ENCODE measurements at places on chromosomes 7 and 10.

GRCh38 chr7:130845581-130846085, 111.6 kb upstream of the KLF14 start:
- peak; percentile 62 for DNase-seq

GRCh38 chr7:5679813-5680473, 101.5 kb downstream of the RNF216 start:
- no peak for DNase-seq

- DNase-seq, result no peak
These were observed 97.3 kb downstream of the BTRC start for GRCh38 chr10:101451261-101451660.

DNA sequence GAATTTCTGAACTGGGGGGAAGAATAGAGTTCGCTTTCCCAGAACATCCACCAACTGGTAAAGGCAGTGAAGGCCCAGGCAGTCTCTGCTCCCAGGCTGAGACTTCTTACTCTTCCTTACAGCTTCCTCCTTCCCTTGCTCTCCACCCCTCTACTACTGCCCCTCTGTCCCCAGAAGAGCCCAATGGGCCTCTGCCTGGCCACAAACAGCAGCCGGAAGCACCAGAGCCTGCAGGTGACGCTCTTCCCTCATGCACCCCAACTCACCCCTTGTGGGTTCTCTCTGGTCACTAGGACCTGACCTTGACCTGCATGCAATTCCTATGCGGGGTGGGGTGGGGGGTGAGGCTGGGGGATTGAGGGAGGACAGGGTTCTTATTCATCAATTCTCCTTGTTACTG, 16.5 kb downstream of the FAM131B start:
- no peak for DNase-seq

- no peak for DNase-seq
These were observed 65.0 kb upstream of the ZNF746 start for GRCh38 chr7:149562602-149563001.

DNA sequence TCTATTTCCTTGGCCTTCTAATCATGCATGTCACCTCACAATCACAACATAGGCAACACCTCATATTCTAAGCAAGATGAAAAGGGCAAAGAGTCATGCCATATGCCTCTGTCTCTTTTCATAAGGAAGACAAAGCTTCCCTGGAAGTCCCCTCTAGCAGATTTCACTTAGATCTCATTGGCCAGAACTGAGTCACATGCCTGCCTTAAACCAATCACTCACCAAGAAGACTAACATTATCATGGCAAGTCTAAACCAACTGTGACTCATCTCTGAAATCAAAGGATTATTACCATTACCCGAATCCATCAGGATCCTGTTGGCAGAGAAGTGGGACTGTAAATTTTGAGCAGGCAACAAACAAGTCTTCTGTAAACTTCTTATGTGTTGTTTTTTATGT, 27.8 kb downstream of the CAV1 start:
- no peak for DNase-seq

DNA sequence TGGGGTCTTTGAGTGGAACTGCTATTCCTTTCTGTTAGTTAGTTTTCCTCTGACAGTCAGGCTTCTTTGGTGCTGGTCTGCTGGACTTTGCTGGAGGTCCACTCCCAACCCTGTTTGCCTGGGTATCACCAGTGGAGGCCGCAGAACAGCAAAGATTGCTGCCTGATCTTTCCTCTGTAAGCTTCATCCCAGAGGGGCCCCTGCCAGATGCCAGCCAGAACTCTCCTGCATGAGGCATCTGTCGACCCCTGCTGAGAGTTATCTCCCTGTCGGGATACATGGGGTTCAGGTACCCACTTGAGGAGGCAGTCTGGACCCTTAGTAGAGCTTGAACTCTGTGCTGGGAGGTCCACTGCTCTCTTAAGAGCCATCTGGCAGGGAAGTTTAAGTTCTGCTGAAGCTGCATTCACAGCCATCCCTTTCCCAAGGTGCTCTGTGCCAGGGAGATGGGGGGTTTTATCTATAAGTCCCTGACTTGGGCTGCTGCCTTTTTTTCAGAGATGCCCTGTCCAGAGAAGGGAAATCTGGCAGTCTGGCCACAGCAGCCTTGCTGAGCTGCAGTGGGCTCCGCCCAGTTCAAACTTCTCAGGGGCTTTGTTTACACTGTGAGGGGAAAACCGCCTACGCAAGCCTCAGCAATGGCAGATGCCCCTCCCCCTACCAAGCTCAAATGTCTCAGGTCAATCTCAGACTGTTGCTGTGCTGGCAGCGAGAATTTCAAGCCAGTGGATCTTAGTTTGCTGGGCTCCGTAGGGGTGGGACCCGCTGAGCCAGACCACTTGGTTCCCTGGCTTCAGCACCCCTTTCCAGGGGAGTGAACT, 89.7 kb upstream of the CDK6 start:
- no peak for DNase-seq

GRCh38 chr7:118110178-118110925, 73.6 kb upstream of the LSM8 start:
- no peak for DNase-seq

DNA sequence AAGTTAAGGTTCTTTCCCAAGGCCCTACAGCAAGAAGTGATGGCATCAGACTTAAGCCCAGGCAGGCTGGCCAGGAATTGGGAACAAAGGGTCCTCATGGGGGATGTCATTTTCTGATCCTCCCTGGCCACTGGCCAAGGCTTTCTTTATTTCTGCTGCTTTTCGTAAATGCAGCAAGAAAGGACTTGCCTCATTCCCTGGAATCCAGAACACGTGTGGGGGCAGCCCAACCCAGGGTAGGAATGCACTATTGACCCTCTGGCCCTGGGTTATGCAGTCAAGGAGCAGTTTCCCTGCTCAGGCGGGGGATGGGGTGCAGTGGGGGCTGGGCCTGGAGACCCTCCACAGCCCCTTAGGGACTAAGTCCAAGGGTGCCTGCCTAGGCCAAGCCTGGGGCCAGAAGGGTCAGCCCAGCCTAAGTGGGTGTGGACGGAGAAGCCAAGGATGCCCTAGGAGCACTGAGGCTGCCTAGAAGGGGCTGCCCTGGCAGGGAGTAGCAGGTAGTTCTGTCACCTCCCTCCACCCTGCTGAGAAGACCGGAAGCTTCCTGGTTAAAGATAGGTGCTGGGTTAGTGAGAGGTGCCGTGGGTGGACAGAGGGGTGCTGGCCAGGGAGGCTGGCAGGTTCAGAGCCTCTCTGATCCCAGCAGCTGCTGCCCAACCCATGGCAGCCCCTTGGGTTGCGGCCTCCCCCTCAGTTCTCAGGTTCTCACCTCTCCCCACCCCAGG, 179.2 kb downstream of the SH3PXD2A start:
- no peak for DNase-seq

GRCh38 chr10:96556003-96556402, 30.8 kb downstream of the TM9SF3 start:
- DNase-seq, result no peak

DNA sequence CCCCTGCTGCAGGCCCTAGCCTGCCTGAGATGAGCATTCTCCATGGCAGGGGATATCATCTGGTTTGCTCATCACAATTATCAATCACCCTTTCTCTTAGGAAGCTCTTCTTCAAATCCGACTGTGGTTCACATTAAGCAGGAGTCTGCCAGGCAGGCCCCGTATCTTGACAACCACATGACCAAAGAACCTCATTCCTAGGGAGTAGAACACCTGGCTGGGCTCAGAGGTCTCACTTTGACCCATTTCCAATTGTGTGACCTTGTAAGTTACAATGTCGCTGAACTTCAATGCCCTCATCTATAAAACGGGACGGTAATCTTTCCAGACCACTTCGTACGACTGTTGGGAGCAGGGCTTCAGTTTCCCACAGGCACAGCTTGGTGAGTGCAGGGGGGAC, 156.4 kb upstream of the PCBD1 start:
- no peak for DNase-seq

GRCh38 chr7:101581891-101582290, 47.2 kb downstream of the MYL10 start:
- no peak for DNase-seq

- no peak for DNase-seq
These were observed 150.9 kb upstream of the KAT6B start for GRCh38 chr10:74675484-74675883.

DNA sequence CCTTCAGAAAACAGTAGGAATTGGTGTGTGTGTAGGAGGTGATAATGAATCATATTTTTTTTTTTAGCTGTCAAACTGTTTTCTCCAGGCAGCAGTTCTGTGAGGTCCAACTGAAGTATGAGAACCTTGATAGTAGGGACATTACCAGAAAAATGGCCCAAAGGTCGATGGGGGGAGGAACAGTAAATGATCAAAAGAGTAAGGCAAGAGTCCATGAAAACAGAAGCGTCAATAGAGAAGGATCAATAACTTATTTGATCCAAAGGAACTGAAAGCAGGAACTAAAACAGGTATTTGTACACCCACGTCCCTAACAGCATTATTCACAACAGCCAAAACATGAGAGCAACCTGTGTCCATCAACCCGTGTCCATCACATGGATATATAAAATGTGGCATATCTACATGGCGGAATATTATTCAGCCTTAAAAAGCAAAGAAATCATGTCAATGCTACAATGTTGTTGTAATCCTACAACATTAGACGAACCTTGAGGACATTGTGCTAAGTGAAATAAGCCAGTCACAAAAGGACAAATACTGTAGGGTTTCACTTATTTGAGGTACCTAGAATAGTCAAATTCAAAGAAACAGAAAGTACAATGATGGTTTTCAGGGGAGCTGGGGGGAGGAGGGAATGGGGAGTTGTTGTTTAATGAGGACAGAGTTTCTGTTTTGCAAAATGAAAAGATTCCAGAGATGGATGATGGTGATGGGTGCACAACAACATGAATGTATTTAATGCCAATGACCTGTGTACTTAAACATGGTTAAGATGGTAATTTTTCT, 214.0 kb upstream of the KLF14 start:
- DNase-seq, result no peak

GRCh38 chr7:70589590-70589989, 542.4 kb upstream of the GALNT17 start:
- DNase-seq, result no peak

- no peak for DNase-seq
These were observed 102.9 kb downstream of the ELAPOR2 start for GRCh38 chr7:86956567-86956966.

GRCh38 chr10:127129104-127129503, 67.3 kb downstream of the INSYN2A start:
- DNase-seq, result no peak

DNA sequence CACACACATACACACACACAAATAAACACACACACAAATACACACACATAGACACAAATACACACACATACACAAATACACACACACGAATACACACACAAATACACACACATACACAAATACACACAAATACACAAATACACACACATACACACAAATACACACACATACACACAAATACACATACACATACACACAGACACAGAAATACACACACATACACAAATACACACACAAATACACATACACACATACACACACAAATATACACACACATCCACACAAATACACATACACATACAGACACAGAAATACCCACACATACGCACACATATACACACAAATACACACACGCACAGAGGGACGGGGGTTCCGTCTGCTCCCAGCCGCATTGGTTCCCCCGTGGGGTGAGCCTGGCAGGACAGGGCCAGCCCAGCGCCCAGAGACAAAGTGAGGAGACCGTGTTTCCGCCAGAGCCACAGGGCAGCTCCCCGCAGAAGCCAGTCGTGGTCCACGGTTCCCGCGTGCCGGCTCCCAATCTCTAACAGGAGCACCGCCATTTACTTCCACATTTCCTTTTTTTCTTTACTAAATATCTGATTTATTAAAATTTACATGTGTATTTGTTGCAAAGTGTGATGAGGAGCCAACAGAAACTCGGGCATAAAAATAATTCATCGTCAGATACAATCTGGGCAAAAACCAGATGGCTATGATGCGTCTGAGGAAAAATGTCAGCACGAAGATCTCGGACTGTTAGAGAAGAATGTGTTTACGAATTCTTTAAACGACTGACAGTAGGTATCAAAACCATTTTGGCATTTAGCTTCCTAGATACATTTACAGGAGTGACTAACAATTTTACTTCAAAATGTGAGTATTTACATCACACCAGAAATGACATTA, 3.1 kb upstream of the KNDC1 start:
- no peak for DNase-seq

GRCh38 chr10:131980761-131981428, 828 bp downstream of the BNIP3 start:
- DNase-seq, result no peak

- DNase-seq, result no peak
These were observed 96.0 kb downstream of the MTERF1 start for GRCh38 chr7:91784469-91784868.

- DNase-seq, result no peak
These were observed 170.8 kb upstream of the KMT2E start for GRCh38 chr7:104843198-104843597.

- peak; percentile 35 for DNase-seq
These were observed 17.1 kb downstream of the CNNM1 start for GRCh38 chr10:99346247-99346646.

DNA sequence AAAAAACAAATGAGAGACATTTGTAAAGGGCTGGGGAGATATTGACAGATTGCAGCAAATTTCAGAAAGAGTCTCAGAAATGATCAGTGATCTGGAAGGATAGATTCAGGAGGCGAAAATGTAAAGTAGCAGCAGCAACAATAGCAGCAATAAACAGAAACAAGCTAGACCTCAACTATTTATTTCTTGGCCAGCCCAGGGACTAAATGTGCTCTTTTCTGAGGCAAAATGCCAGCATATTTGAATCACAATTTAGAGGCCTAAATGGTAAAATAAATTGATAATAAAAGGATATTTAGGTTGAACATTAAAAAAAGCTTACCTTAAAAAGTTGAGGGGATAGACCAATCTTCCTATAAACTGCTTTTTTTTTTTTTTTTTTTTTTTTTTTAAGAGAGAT, 134.6 kb upstream of the ITGB1 start:
- no peak for DNase-seq

DNA sequence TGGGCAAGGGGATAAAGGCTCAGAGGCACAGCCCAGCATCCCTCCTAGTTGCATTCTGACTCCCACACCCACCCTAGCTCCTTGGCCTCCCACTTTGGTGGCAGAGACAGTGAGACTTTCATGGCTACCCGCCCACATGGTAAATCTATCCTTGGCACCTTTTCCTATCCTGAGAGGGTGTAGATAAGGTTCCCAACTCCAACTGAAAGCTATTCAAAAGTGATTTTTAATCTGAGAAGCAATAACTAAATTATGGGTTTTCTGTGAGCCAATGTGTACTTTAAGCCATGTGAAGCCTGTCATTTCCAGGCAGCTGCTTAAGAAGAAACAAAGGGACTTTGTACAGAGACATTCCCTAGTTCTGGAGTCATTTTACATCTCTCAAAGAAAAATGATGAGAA, 9.1 kb downstream of the LAMB1 start:
- no peak for DNase-seq

DNA sequence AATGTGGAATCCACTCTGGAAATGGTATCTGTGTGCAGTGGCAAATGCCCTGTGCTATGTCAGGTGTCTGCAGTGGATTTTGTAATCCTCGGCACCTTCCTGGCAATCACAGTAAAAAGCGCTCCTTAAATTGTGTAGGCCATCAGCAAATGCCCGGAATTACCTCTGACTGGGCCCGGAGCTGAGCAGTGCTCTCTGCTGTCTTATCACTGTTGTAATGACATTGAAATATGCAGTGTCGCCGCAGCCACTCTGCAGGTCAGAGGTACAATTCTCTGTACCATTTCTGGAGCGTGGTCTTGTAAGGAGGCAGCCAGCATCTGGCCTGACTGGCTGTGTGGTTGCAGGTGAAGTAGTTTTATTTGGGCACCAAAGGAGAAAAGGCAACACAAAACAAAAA, 416.4 kb upstream of the MKI67 start:
- no peak for DNase-seq
